ENCODE measurements at places on chromosomes 7 and 10.

DNA sequence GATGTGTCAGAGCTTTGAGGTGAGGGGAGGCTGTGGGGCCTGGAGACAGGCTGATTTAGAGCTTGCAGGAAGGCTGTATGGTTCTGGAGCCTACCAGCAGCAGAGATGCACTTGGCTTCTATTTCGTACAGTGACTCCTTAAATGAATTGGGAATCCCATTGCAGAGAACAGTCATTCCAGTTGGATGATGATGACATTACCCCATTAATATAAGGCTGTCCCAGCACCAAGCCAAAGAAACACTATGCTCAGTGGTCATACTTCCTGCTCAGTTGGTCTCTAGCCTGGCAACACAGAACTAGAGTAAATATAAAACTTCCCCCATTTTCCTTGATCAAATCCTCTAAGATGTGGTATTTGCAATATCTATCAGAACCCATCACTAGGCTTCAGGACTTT lies 5.7 kb upstream of the CLEC5A start:
- no peak for DNase-seq

DNA sequence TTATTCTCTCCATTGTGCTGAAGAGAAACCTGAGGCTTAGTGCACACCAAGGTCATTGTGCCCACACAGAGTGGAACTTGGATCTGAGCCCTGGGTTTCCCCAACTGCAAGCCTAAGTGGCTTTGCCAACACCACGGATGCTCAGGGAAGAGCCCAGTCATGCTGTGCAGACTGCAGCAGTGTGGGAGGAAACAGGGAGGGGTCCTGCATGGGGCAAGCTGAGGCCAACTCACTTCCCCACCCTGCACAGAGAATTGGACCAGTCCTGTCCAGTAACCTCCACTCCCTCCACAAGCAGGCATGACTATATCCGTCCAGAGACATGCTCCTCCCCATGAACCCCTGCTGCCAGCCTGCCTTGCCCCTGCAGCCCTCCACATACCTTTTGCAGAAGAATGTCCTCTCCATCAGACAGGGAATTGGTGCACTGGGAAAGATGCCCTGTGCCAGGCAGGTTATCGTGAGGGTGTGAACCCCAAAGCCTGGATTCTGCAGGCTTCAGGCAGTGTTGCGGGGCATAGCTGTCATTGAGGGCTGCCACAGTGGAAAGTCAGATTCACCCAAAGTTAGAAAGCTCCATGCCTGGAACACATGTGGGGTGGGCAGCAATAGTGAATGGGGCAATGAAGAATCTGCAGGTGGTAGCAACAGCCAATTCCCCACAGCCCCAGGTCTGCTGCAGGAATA lies 44.9 kb downstream of the DRGX start:
- DNase-seq, result no peak

DNA sequence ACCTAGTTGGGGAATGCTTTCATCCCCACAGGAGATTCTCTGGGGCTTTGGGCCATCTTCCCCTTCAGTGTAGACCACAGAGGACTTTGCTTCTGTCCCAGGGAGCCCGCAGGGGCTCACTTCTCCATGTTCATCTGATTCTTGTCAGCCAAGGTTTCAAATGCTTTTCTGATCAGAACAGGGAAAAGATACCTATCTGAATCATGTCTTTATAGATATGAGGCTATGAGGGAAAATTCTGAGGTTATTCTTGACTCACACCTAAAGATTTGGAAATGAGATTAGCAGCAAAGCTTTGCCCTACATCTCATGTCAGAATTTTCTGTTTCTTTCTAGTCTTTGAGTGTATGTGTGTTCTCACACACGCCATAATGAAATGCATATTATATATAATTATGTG lies 53.3 kb downstream of the FIGNL1 start:
- no peak for DNase-seq

DNA sequence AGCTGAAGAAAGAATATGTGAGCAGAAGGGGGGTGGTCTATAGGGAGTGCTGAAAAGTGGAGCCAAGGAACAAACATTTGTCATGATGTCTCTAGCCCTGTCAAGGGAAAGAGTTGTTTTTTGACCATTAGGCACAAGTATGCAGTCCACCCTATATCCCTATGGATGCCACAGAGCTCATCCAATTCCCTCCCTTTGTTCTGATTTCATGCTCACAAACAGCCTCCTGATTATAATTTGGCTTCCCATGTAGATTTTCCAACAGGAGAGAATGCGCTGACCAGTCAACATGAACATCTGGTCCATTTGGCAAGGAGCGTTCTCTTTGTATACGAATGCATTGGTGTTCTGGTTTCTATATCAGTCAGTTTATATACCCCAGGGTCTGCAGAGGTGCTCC lies 12.1 kb upstream of the CEP41 start:
- no peak for DNase-seq

GRCh38 chr7:155928583-155928982 lies 116.3 kb upstream of the SHH start:
- DNase-seq, result no peak

- DNase-seq, result no peak
Measured at GRCh38 chr10:35192645-35193249, 66.1 kb downstream of the CREM start.

DNA sequence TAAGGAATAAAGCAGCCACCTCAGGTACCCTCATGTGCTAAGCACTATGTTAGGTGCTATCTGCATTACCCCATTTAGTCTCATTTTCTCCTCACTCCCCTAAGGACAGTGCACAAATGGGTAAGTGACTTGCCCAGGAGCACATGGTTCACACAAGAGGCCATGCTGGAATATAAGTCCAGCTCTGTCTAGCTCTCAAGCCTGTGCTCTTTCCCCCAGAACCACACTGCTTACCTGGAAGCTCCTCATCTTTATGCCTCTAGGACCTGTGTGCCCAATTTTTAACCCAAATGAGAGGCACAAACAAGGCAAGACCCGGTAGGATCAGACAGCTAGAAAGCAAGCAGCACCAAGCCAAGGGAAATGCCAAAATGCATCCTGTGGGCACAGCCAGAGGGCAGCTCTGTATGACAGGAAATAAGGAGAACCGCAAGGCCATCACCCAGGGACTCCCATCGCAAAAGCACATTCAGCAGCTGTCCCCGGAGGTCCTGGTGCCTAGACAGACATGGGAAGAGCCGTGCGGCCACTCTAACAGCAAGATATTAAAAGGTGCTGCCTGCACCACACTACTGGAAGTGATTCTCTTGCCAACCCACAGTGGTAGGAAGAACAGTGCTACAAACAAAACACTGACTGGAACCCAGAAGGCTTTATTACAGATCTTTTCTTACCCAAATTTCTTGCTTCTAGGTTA lies 88.1 kb downstream of the GSAP start:
- peak; percentile 24 for DNase-seq

GRCh38 chr10:14605231-14605925 lies 169.3 kb downstream of the FAM107B start:
- no peak for DNase-seq

DNA sequence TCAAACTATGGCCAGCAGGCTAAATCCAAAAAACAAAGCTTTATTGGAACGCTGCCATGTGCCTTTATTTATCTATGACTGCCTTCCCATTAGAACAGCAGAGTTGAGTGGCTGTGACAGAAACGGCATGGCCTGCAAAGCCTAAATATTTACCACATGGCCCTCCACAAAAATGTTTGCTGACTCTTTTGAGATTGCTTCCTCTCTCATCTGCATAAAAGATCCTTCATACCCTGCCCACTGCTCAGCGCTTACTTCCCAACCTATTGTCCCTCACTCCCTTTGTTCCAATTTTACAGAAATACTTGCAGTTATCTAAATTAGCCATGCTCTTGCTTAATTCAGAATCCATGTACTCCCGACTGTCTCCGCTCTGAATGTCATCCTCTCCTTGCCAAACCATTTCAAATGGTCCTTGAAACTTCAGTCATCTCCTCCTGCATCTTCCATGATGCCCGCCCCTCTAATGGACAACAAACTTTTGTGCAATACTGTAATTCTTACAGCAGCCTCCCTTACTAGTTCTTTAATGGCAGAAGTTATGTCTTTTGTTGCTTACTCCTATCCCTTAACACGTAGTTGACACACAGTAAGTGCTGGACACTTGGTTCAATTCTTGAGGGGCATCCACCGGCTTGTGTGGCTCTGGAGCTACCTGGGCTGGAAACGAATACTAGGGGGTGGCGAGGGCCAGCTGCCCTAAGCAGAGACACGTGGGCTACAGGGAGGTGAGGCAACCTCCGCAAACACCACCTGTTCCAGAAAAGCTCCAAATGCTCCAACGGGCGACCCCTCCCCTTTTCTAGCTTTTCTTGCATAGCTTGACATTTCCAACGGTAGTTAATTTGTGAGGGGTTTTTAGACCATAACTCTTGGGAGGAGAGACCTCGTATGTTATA lies 832 bp downstream of the XRCC2 start:
- peak; percentile 76 for DNase-seq

GRCh38 chr7:16422917-16423316 lies 1.6 kb upstream of the CRPPA start:
- DNase-seq, result peak; percentile 7
